ENCODE measurements at places on chromosomes 12 and 14.
A peak's percentile ranks its signal among the peaks of the same experiment; 100 is the strongest.

DNA sequence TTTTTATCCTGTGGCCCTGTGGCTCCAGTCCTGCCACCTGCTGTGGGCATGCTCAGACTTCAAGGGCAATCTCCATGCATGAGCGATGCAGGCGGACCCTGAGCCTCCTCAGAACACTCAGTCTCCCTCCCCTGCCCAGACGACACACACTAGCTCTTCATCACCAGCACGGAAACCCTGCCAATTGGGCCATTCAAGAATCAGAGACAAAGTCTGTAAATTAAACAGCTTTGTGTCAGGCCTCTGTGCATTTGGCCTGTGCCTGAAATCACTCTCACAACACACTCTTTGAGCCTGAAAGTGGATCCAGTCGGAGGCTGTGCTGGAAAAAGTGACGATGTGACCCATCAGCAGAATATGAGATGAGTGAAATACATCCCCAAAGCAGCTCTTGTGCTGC, 12.5 kb downstream of the POU6F1 start:
- DNase-seq: no peak

DNA sequence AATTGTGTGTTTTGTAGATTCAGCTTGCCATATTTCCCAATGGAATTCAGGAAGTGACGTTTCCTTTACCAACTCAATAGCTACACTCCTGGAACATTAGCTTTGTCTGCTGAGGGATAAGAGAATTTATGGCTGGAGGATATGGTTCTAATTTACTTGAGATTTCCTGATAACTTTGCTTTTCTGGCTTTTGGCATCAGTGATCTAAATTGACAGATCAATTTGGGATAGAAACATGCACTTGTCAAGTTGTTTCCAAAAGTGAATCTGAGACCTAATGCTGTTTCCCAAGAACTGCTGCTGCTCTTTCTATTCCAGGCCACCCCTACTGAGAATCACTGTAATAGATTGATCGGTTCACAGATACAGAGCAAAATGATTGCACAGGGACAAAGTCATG, 43.2 kb downstream of the MGAT4C start:
- no peak for DNase-seq

DNA sequence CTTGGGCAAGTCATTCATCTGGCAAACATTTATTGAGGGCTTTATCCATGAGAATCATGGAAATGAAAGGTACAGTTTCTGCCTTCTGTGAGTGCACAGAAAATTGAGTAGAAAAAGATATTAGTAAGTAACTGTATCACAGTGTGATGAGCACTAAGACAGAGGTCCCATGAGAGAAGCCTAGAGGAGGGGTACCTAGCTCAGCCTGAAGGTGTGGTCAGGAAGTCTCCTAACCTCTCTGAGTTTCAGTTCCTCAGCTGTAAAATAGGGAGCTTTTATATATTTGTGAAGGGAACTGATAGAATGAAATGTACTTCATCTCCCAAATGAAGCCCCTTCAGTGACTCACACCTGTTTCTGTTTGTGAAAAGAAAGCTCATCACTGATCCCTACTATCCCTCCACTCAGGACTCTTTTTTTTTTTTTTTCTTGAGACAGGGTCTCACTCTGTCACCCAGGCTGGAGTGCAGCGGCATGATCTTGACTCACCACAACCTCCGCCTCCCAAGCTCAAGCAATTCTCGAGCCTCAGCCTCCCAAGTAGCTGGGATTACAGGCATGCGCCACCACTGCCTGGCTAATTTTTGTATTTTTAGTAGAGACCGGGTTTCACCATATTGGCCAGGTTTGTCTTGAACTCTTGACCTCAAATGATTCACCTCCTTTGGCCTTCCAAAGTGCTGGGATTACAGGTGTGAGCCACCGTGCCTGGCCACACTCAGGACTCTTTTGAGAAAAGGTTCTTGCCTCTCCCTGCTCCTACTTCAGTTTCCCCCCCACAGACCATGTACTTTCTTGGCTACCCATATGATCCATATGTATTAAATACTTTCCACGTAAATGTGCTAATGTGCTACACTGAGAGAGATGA, 93.7 kb upstream of the FUT8 start:
- DNase-seq: no peak

DNA sequence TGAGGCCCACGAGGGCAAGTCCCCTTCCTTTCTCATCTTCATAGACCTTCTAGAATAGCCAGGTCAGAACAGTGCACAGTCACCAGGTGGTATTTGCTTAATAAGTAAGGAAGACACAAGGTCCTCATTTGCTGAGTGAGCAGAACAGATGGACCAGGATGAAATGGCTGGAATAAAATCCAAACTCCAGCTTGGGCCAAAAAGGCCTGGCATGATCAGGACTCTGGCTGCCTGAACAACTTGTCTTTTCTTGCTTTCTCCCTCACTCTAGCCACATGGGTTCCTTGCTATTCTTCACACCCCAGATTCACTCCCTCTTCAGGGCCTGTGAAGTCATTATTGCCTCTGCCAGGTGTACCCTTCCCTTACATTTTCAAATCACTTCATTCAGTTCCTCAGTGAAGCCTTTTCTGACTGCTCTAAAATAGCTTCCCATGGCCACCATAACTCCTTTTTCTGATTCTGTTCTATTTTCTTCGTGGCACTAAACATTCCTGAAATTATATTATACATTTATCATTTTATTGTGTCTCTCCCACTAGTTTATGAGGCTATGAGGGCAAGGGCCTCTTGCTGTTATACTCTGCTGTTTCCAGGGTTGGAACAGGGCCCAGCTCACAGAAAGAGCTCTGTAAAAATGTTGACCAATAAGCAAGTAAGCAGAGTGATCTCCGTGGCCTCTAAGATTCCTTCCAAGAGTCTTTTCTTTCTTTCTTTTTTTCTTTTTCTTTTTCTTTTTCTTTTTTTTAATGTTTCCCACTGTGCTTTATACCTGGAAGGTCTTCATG, 150.8 kb downstream of the TTC8 start:
- DNase-seq: no peak

GRCh38 chr14:35949920-35950513, 123.9 kb downstream of the BRMS1L start:
- no peak for DNase-seq

DNA sequence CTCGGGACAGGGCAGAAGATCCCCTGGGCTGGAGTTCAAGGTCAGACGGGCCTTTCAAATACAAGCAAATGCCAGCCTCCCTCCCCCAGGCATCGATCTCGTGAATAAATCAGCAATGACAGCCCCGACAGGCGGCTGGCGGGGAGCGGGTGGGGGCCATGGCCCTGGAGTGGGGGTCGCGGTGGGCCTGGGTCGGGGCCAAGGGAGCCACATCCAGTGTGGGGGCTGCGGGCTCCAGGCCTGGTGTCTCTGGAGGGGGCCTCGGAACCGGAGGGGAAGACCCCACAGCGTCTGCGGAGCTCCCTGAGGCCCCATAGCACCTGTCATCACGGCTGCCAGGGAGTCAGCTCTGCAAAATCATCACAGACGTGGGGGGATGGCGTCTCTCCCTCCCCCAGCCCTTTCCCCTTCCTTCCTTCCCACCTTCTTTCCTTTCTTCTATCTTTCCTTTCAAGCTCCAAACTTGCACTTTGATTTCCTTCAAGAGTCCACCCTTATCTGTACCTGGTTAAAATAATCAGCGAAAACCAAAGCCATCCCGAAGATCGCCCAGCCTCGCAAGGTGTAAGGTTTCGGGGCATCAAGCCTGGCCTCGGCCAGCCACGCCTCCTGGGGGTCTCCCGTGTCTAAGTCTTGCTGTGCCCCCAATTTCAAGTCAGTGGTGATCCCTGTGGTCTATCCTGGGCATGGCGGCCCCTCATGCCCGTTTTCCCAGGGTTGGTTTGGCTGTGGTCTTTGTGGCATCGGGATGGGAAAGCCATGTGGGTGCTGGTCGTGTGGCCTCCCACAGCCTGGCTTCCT, 92.1 kb downstream of the NOC4L start:
- no peak for DNase-seq

DNA sequence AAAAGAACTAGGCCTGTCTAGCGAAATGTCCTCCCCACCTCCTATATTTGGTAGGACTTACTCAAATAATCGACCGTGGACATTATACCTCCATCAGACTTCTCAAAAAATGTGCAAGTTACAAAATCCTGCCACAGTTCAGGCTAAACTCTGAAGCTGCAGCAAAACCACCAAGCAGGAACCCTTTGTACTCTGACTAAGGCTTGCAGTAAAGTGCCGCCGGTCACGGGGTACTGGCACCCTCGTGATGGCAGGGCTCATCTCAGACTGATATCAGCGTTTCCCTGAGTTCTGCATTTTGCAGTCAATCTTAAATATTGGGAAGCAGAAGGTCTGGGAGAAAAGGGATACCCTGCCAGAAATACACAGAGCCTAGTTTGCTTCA, 17.1 kb downstream of the SLC11A2 start:
- peak; percentile 65 for DNase-seq

GRCh38 chr14:86088156-86088555, 558.2 kb downstream of the FLRT2 start:
- DNase-seq: no peak

GRCh38 chr12:105337391-105337790, 6.9 kb downstream of the C12orf75 start:
- DNase-seq: no peak

GRCh38 chr12:2211119-2211518, 158.3 kb downstream of the CACNA1C start:
- no peak for DNase-seq
